ENCODE measurements at places on chromosomes 4 and X. TPM values are rescaled to one million over a fixed set of nuclear protein-coding genes. Genes with fewer than 3 reads are reported as not detected.
A peak's percentile ranks its signal among the peaks of the same experiment; 100 is the strongest.

KCTD8 gene
- 4.1 TPM for total RNA-seq

BCORL1 gene
- total RNA-seq = 30.0 TPM

ZFP42 gene
- not detected for total RNA-seq

SPANXA1 gene
- not detected for total RNA-seq

IGFBP7 gene
- total RNA-seq = 561 TPM

DNA sequence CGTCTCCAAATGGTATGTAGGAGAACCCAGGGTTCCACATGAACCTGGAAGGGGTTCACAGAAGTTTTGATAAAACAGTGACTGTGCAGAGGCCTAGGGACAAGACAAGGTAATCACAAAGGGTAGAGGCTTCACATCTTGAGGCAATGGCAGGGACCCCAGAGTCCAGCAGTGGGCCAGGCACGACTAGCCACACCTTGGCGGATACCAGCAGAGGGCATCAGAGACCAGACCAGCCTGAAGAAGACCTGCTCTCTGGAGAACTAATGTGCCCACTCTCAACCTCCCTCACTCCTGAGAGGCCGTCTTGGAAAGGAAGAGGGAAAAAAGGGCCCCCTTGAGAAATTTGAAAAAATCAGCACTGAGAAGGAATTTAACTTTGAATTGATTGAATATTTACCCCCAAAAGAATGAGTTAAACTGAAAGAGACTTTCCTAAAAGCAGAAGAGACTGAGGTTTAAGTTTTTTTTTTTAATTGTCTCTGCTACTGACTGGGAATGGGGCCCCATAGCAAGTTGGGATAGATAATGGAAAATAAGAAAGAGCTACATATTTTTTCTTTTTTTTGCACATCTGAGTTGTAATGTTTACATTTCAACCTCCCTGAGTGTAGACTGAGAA lies 243.8 kb upstream of the JADE1 start:
- peak; percentile 66 for DNase-seq
- no peaks in the 10 kb centered on the region for H3K27me3 ChIP-seq
- H3K4me1 ChIP-seq = peaks cover 5% of the 10 kb centered on the region
- no peaks in the 10 kb centered on the region for H3K36me3 ChIP-seq

DNA sequence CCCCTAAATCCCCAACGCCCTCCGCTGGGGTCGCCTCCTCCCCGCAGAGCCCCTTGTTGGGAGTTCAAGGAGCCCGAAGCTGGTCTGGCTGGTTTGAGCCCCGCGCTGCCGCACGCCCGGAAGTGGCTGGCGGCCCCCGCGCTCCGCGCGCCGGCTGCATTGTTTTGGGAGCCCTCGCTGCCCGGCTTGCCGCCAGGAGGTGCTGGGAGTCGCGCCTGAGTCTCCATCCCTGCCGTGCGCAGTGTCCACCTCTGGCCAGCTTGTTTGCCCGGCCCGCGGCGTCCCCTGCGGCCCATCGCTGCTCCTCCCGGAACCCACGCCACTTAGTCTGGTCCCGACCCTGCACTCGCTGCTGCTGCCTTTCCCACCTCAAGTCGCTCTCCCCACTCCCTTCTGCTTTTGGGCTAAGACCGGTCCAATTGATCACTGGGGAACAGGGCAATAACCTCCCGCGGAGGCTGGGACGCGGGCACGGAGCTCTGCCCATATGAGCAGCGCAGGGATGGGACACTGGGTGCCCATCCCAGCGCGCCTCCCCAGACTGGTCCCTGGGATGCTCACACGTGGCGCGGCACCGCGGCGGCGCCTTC lies 2.2 kb upstream of the SFRP2 start:
- H3K27ac ChIP-seq = no peak overlapping the region
- H3K4me3 ChIP-seq = no peak overlapping the region
- H3K27me3 ChIP-seq = no peaks in the 10 kb centered on the region

DNA sequence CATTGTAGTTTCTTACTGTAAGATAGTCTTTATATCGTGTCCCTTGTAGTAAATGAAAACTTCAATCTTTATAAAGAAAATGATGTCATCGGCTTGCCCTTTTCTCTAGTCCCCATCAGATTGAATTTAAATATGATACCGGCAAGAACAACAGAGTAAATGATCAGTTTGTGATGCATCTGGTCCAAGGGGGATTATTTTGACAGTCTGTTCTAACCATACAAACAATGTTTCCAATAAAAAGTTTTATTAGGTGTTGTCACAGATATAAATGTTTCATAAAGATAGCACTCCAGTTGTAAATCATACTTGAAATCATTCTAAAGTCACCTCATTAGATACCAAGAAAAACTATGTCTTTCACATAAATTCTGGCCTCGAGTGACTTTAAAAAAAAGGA lies 72.3 kb downstream of the SLC9A6 start:
- no peak overlapping the region for H3K4me3 ChIP-seq
- no peaks in the 10 kb centered on the region for H3K27me3 ChIP-seq
- H3K4me1 ChIP-seq = no peaks in the 10 kb centered on the region
- no peak overlapping the region for H3K27ac ChIP-seq
- no peaks in the 10 kb centered on the region for H3K36me3 ChIP-seq
- no peak for DNase-seq

- H3K36me3 ChIP-seq = no peaks in the 10 kb centered on the region
- DNase-seq = no peak
- H3K4me1 ChIP-seq = no peaks in the 10 kb centered on the region
Measured at GRCh38 chrX:111338095-111338698, 67.9 kb upstream of the CAPN6 start.

DNA sequence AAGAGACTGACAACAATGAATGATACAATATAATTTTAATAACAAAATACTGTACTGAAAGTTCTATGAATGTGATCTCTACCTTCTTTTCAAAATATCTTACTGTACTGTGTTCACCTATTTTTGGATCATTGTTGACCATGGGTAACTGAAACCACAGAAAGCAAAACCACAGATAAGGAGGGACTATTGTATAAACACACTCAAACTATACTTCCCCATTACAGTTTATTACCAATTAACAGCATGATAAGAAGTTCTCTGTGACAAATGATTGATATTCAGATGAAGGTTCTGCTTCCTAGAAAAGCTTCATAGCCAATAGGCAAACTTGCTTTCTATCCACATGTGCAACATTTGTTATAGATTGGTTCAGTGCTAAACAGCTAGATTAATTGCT lies 50.1 kb downstream of the GABRG1 start:
- no peak overlapping the region for H3K4me3 ChIP-seq
- H3K27me3 ChIP-seq = no peaks in the 10 kb centered on the region
